Activated CD4-positive, alpha-beta T cell treated with anti-CD3 and anti-CD28 coated beads, Interleukin-2, Interleukin-6, amounts not matched to agents 100 ng/mL and 50 ng/mL, durations not matched to agents 16 hours and 8 hours (primary cell): ENCODE measurements at places on chromosomes 1 and 21.

DNA sequence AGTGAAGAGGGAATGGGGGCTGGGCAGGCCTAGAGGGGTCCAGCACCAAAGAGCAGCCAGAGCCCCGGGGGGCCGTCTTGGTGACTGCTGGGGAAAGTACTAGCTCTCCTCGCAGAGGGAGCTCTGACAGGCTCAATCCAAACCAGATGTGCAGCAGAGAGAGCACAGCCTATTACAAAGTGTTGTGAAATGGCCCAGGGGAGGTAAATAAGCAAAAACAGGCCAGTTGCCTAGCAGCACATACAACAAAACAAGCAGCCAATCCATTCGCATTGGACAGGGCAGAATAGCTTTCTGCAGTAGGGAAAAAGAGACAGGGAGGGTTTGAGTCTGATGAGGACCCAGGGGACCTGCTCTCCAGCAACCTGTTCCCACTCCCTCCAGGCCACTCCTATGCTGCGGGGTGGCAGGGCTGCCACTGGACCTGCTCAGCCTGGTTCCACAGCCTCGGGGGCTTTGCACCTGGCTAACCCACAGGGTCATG is 239.6 kb upstream of the FGGY start:
- no peak for DNase-seq

GRCh38 chr21:43297989-43298388 is 128.9 kb downstream of the SIK1 start:
- DNase-seq = no peak

DNA sequence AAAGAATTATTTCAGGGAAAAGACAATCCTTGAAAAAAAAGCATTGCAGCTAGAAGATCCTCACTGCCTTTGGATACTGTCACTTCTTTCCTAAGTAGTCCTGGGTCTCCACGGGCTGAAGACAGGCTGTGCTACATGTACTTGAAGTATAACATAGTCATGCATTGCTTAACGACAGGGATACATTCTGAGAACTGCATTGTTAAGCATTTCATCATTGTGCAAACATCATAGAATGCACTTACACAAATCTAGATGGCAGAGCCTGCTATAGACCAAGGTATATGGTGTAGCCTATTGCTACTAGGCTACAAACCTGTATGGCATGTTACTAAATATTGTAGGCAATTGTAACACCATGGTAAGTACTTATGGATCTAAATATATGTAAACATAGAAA is 54.0 kb downstream of the KIAA0040 start:
- no peak for DNase-seq

GRCh38 chr1:98371764-98372163 is 289.8 kb upstream of the SNX7 start:
- DNase-seq = no peak

- no peak for DNase-seq
Observed at GRCh38 chr1:24338447-24338846, 19.3 kb downstream of the GRHL3 start.

GRCh38 chr21:41832596-41833496 is 46.3 kb downstream of the PRDM15 start:
- no peak for DNase-seq
